ENCODE measurements at places on chromosomes 11 and 22.

DNA sequence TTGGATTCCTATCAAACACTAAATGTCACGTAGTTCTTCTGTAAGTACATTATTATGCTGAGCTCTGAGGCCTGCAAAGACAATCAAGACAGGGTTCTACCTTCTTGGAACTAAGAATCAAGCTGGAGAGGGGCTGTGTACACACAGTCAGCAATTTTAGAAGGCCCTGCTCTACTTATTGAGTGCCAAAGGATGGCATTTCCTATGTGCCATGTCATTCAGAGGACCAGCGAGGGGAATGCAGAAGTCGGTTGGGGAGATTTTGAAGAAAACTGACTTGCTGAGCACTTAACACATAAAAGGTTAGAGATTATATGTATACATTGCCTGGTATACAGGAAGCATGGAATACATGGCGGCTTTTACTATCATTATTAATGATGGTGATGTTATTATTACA is 5.3 kb downstream of the SLC37A2 start:
- DNase-seq = no peak

- DNase-seq = no peak
Measured at GRCh38 chr11:39965701-39966100, 1493.8 kb downstream of the LRRC4C start.

- DNase-seq = no peak
Measured at GRCh38 chr11:61828629-61829407, 718 bp downstream of the FADS2 start.

DNA sequence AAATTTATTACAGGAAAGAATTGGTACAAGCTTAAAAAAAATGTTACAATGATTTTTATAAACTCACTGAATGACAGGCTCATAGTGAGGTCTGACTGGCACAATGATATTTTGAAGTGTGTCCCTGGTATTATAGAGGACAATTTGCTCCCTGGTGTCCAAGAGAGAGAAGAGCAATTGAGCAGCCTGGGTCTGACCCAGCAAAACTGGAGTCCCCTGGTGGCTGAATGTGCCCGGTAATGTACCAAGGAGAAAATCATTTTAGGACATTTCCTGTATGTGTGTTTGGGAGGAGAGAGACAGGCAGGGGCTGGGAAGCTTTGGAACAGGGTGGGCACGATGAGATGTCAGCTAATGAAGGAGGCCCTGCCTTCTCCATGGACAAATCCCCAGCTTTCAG is 125.3 kb downstream of the APOL5 start:
- no peak for DNase-seq

GRCh38 chr22:38088629-38089473 is 4.9 kb upstream of the SLC16A8 start:
- no peak for DNase-seq
